ENCODE measurements at places on chromosomes 3 and 15.

DNA sequence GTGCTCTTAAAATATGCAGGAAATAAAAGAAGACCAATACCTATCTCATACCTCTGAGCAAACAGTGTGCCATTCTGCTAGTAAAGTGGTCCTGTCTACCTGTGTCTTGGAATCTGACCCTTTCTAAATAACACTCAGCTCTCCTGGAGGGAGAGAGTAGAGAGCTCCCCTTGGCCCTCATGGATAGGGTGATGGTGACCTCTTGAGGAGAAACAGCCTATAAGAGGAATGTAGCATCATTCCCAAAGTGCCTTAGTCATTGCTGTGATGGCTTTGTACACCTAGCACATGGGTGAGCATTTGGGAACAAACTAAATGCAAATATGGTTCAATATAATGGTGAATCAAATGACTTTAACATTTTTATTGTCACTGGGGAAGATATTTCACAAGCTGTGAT lies 10.0 kb downstream of the SNTN start:
- no peak for DNase-seq

GRCh38 chr15:67838789-67839332 lies 984 bp downstream of the RNU6-1 start:
- no peak for DNase-seq

- DNase-seq, result no peak
Observed at GRCh38 chr3:141434255-141434654, 52.6 kb upstream of the RASA2 start.

DNA sequence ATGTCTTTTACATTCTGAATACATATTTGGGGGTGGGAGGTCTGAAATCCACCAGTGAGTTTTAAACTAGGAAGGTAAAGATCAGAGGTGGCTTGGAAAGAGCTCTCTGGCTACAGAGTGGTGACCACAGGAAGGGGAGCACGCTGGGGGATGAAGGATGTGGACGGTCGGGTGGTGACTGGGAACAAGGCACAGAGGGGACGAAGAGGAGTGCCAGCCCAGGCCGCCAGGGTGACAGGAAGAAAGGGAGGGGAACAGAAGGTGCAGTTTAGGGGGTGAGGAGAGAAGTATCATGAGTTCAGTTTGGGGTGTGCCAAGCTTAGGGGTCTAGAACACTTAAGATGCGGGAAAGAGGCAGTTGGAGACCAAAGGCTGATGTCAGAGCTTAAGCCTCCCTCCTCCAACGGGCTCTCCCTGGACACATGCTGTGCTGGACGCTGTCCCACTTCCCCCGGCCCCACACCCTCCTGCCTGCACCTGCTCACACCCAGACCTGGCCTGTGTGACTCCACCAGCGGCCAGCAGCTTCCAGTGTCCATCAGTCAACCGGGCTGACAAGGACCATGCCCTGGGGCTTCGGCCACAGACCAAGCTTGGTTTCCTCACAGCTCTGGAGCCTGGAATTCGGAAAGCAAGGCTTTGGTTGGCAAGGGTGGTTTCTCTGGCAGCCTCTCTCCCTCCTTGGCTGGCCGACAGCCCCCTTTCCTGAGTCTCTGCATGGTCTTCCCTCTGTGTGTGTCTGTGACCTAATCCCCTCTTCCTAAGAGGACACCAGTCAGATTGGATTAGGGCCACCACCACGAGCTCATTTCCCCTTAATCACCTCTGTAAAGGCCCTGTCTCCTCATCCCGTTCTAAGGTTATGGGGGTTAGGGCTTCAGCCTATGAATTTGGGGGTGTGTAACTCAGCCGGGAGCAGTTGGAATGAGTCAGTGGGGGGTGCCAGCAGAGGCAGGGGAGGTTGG lies 120.4 kb upstream of the IQSEC1 start:
- no peak for DNase-seq

GRCh38 chr3:163261056-163261455 lies 1764.4 kb downstream of the OTOL1 start:
- DNase-seq, result no peak

DNA sequence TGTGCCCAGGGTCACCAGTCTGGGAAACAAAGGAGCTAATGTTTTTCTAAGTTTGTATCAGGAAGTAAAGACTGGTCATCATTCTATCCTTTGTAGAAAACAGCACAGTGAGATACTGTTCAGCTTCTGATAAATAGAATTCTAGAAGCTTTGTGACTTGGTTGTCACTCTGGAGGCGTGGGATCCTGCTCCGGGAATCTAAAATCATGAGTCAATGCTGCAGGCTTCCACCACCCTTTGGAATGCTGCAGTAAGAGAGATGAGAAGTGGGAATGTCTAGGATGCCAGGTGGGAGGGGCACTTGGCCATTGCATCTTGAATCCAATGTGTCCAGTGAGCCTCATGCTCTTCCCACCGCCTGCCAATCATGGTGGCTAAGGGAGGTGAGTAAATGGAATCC lies 40.9 kb downstream of the SAMMSON start:
- no peak for DNase-seq

- DNase-seq, result no peak
Observed at GRCh38 chr3:182726258-182727142, 66.8 kb upstream of the ATP11B start.

DNA sequence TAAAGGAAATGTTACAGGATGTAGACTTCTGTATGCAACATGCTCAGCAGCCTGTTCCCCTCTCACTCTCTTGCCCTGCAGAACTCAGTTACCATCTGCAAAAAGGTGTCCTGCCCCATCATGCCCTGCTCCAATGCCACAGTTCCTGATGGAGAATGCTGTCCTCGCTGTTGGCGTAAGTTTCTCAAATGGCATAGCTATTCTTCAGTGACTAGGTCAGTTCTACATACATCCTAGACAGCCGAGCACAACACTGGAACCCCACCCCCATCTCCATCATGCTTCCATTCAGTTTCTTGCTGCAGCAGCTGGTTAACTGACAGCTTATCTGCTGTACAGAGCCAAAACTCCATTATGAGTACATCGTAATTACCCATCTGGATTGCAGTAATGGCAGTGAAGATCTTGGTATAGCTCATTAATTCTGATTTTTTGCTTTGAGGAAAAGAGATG lies 4.5 kb downstream of the THBS1 start:
- DNase-seq, result no peak

DNA sequence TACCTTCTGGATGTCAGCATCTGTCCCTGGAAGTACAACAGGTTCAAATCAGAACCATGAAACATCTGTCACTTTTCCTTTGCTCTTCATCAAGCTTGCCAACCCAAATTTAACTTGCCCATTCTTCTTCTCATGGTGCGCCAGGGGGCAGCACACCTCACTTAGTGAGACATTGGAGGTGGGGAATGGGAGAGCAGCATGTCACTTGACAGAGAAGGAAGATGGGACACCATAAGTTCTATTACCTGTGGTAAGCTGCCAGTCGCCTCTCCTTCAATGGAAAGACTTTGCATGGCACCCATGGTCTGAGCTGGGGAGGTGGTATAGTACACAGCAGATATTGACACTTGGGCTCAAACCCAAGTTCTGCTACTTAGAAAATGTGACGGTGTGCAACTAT lies 2.9 kb downstream of the SCN5A start:
- peak; percentile 24 for DNase-seq

DNA sequence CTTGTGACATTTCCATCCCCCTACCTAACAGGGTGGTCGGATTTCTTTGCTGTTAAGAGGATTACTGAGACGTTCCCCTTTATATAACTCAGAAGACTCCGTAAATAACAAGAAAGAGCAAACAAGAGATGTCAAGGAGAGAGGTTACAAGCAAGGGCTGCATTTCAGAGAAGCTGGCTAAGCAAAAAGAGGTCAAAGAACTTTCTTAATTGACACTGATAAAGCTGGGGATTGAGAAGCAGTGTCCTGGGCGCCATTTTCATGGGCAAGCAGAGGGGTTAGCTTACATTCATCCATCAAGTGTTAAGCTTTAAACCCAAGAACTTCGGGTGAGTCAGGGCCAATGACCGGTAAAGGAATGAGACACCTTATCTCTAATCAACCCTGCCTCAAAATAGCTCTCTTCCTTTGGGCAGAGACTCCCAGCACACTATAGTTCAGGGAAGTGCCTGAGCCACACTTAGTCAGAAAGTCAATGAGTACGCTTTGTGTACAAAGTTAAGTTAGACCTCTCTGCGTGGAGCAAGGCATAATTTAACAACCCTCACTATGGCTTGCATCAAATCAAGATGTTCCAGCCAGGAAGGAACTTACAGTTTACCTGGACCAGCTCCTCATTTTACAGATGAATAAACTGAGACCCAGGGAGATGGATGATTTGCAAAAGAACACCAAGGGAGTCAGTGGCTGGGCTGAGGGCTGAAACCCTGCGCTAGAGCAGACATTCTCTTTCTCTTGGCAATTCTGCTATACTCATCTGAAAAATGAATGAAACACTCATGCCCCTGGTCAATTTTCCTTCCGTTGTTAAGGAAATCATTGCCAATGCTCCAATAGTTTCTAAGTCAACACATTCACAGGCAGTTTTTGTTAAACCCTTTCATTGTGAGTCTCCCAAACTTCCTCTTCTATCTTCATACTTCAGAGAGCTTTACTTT lies 44.6 kb downstream of the CCNL1 start:
- DNase-seq, result no peak

DNA sequence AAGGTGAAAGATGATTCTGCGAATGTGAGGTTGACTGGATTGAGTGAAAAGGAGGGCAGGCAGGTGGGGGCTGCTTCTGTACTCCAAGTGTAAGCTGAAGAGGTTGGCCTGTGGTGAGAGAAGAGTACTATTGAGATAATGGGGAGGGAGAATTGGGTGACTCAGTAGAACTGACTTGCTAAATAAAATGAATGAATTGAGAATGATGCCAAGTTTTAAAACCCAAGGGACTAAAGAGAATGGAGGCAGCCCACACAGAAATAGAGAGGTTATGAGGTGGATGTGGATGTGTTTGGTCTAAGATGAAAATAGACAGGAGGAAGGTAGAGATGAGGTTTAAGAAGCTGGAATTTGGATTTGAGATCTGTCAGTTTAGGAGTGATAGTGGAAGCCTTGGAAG lies 5.9 kb downstream of the MME start:
- no peak for DNase-seq

GRCh38 chr3:177992993-177993970 lies 543.0 kb upstream of the KCNMB2 start:
- no peak for DNase-seq

DNA sequence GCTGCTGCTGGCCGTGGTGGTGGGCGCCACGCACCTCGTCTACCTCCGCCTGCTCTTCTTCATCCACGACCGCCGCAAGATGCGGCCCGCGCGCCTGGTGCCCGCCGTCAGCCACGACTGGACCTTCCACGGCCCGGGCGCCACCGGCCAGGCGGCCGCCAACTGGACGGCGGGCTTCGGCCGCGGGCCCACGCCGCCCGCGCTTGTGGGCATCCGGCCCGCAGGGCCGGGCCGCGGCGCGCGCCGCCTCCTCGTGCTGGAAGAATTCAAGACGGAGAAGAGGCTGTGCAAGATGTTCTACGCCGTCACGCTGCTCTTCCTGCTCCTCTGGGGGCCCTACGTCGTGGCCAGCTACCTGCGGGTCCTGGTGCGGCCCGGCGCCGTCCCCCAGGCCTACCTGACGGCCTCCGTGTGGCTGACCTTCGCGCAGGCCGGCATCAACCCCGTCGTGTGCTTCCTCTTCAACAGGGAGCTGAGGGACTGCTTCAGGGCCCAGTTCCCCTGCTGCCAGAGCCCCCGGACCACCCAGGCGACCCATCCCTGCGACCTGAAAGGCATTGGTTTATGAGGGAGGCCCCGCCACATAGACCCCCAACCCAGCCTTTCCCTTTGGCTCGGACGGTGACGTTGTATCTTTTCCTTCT lies 1.1 kb downstream of the GPR27 start:
- DNase-seq, result no peak

DNA sequence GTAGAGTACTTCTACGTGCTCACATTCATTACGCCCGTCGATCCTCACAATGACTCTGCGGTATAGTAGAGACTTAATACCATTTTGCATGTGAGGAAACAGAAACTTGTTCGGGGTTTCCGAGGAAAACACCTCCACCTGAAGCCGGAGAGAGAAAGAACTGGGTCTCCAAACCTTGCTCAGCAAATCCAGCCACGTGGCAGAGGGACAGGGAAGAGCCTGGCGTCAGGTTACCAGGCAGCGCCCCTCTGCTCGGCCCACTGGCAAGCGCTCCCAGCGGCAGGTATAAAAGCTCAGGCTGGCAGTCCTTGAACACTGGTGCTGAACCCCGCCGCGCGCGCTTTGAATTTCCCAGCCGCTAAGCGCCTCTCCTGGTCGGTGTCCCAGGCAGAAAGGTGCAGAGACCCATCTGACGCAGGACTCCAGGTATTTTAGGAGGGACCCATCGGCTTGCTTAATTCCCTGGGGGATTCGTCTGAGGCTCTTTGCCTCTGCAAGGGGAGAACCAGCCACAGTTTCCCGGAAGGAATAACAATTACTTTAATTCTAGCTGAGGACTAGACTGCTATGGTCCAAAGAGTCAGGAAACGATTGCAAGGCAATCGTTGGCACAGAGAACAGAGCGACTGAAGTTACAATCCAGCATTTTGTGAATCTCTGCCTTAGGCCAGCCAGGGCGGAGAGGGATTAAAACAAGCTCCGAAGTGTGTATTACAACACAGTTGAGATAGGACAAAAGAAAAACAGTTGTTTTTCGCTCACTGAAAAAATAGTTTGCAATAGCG lies at the start of gene C2CD4A:
Gene C2CD4A (plus strand): TSS at position 315 of the 785 bp plus-strand sequence. CDS start 637 bp downstream, outside the sequence.
- peak; percentile 63 for DNase-seq

DNA sequence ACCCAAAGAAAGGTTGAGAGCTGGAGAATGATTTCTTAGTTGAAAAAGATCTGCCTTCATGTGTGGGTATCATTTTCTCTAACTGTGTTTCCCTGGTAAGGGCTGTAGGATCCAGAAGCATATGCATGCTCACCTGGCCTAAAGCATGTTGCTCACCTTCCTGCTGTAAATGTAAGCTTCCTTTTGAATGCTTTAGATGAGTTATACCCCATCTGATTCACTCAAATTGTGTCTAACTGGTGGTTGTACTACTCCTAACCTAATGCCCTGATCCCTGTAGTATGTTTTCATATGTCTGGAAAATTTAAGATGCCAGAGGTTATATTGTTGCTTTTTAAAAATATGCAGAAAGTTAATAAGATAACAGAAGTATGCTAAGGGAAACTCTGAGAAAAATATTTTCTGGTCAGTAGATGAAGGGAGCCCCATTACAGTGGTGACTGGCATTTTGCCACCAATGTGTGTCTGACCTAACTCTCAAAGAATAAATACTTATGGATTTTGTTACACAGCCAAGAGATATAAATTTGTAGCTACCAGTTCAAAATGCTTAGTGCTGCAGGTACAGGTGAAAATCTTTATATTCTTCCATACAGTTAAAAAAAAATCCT lies 7.7 kb downstream of the FILIP1L start:
- DNase-seq, result no peak

- DNase-seq, result peak; percentile 51
Observed at GRCh38 chr3:194489736-194490612, 3.2 kb upstream of the ATP13A3 start.

- DNase-seq, result no peak
Observed at GRCh38 chr15:40337597-40337996, 3.1 kb downstream of the CCDC9B start.

GRCh38 chr3:15460891-15461531 lies 33.6 kb downstream of the EAF1 start:
- DNase-seq, result no peak

DNA sequence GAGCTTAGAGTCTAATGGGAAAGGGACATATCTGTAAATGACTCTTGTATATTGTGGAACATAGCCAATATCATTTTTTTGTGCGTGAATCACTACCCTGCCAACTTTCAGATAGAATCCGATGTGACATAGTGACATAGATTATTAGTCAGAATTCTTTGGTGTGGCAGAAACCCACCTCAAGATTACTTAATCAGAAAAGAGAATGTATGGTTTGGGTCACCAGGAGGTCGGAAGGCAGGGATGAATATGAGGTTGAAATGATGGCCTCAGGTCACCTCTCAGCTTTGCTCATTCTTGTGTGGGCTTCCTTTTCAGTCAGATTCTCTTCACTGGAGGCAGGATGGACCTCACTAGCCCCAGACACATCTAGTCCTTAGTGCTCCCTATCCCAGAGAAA lies 41.4 kb downstream of the SNAPC5 start:
- DNase-seq, result peak; percentile 19

Measured in activated T-cell treated with anti-CD3 and anti-CD28 coated beads, Interleukin-2, amount 50 U/mL, for 72 hours (primary cell).